ENCODE measurements at places on chromosomes 13 and 19.

DNA sequence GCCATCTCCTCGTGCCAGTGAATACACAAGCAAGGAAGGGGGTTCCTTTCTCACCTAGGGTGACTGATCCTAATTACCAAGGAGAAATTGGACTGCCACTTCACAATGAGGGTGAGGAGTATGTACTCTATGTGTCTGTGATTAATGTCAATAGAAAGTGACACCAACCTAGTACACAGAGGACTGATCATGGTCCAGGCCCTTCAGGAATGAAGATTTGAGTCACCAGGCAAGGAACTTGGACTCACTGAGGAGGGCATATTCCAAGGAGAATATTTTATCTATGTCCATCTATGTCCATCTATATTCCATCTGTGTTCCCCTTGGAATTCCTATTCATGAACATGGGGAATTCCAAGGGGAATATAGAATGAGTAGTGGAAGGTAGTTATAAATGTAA is 9.2 kb upstream of the ALOX5AP start:
- no peak for DNase-seq

GRCh38 chr19:54002495-54003315 is 11.3 kb downstream of the CACNG6 start:
- DNase-seq = no peak

DNA sequence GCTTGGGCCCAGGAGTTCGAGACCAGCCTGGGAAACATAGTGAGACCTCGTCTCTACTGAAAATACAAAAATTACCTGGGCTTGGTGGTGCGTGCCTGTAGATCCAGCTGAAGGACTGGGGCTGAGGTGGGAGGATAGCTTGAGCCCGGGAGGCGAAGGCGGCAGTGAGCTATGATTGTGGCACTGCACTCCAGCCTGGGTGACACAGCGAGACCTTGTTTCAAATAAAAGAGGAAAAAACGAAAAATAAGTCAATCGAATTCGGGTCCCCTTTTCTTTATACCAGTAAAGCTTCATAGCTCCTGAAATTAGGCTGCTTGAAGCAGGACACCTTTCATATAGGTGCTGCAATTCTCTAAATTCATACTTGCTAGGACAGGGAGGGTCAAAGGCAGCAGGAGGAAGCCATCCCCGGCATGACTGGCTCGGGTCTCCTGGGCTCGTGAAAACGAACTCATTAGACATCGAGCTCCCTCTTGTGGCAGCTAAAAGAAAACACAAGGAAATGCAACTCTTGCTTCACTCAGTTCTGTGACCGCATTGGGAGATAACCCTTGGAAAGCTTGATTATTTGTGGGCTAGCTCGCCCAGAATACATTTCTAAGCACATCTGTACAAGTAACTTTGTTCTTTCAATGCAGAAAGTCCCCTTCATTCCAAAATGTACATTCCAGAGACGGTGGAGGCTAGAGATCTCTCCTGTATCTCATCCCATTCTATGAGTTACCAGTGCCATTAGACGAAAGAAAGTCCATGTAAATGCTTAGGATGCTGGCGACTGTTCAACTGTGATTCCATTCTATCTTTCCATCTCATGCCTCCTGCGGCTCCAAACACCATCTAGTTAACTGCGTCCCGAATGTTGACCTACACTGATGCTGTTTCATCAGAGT is 16.8 kb downstream of the FPR2 start:
- peak; percentile 83 for DNase-seq

DNA sequence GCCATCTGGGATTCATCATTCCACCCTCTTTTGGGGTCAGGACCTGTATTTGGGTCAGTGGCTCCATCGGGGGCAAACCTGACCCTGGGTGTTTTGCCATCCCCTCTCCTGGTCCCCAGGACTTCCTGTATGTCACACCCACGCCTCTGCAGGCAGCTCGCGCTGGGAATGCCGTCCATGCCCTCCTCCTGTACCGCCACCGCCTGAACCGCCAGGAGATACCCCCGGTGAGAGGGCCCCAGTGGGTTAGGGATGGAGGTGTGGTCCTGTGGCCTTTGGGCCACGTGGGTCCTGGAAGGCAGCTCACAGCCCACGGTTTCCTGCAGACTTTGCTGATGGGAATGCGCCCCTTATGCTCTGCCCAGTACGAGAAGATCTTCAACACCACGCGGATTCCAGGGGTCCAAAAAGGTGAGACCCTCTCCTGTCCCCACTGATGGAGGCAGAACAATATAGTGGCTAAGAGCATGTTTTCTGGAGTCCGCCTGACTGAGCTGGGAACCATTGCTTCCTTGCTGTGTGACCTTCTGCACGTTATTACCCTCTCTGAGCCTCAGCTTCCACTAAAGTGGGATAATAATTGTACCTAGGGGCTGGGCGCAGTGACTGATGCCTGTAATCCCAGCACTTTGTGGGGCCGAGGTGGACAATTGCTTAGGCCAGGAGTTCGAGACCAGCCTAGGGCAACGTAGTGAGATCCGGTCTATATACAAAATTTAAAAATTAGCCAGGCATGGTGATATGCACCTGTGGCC is 14.1 kb downstream of the CPT1C start:
- no peak for DNase-seq

DNA sequence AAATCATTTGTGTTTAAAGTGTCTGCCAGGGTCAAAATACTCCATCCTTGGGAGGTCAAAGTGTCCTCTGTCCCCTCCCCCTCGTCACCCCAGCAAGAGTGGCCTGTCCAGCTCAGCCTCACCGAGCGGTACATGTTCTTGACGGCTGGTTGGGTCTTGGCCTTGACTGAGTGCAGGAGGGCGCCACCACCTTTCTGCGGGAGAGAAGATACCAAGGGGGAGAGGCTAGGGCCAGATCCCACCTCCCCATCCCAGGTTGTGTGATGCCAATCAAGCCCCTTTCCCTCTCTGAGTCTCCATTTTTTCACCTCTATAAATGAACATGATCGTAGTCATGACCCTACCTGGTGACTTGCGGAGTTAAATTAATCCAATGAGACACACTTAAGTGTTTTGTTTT is 6.1 kb downstream of the CRB3 start:
- DNase-seq = no peak

DNA sequence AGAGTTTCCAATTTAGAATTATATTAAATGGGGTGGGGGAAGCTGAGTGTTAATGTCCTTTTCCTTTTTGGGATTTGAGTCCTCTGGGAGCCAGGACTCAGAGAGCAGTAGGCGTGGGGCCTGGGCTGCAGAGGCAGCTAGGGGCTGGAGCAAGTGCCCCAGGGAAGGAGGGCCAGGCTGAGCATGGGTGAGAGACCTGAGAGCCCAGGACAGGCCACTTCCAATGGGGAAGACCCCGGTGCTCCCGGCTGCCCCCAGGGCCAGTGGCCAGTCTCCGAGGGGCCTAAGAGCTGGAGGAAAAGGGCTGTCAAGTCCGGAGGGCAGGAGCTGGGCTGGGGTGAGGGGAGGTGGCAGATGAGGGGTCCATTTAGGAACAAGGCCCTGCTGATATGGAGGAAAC is 371.5 kb downstream of the ZNF536 start:
- no peak for DNase-seq

DNA sequence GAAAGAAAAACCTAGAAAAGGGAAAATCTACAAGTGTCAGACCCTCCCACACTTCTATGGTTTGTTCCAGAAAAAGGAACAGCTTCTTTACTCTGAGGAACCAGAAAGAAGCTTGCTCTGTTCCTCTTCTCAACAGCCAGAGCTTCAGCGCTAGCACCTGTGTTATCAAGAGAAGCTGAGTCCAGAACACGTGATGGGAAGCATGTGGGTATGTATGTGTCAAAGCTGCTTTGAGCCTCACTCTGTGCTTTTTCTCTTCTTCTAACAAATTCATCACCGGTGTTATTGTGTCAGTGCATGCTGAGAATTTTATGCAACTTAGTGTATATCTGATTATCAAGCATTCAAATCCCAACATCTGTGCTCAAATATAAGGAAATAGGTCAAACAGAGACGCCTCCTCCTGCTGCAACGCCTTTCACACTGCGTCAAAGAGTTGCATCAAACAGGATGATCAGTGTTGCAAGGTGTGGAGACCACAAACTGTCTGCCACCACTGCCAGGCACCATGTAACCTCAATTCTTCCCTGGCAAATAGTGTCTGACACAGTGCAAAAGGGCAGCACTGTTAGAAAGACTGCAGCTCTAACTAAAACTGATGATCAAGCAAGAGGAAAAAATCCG is 83.9 kb downstream of the LRRC63 start:
- DNase-seq = no peak

Data from NCI-H69 (cell line).